ENCODE measurements at places on chromosomes 2 and 18.

GRCh38 chr2:224850081-224850480 lies 133.9 kb upstream of the CCDC195 start:
- H3K27ac ChIP-seq = no peak overlapping the region
- no peak for DNase-seq
- no peaks in the 10 kb centered on the region for H3K4me1 ChIP-seq

DNA sequence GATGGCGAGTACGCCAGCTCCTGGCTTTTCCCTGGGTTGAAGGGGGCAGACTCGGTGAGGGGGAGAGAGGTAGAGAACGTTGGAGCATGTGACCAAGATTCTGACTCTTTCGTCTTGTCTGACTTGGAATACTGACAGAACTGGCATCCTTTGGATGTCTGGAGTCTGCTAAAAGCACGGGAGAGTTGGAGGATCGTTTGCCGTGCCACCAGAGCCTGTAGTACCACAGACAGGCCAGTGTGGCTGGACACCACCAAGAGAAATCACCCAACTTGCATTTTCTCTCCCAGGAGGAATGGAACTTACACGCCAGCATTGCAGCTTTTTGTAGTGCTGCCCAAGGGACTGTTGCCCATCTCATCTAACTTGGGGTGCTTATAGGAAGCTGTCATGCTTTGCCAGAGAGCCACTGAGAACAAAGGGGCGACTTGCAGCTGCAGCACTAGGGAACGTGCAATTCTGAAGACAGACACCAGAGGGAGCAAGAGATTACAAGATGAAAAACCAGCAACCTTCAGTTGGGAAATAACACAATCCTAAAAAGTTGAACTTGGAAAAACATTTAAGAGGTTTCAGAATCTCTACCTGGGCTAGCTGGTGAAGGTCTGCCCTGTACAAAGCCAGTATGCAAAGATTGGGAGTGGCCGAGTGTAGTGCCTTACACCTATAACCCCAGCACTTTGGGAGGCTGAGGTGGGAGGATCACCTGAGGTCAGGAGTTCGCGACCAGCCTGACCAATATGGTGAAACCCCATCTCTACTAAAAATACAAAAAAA lies 24.1 kb downstream of the PSMG2 start:
- H3K36me3 ChIP-seq = peaks cover 18% of the 10 kb centered on the region
- no peaks in the 10 kb centered on the region for H3K27me3 ChIP-seq
- no peak overlapping the region for H3K27ac ChIP-seq
- peaks cover 17% of the 10 kb centered on the region for H3K4me1 ChIP-seq
- no peak overlapping the region for H3K4me3 ChIP-seq
- peak; percentile 46 for DNase-seq

DNA sequence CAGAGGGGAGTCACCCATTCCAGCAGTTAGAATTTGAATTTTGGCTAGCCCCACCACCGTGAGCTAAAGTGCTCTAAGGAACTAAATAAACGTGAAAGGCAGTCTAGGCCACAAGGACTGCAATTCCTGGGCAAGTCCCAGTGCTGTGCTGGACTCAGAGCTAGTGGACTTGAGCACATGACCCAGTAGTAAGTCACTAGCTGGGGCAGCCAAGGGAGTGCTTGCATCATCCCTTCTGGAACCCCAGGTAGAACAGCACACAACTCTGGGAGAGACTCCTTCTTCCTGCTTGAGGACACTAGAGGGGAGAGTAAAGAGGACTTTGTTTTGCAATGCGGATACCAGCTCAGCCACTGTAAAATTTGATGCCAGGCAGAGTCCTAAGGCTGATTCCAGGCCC lies 672.2 kb downstream of the CPS1 start:
- H3K27ac ChIP-seq = no peak overlapping the region
- no peak overlapping the region for H3K4me3 ChIP-seq
- no peaks in the 10 kb centered on the region for H3K27me3 ChIP-seq

DNA sequence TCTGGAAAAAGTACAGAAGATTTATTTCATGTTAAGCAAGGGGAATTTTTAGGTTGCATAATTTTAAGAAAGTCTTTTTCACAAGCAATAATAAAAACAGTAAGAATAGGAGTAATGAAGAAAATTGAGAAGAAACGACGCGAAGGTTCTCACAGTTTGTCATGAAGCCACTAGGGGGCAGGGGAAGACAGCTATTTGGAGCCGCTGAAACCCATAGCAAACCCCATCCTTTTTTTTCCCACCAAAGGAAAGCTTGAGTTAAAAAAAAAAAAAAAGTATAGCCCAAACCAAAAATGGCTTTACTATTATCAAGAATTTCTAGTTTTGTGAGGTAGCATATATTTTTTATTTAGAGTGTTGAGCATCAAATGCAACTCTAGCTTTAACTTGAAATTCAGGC lies 300.9 kb downstream of the PHLPP1 start:
- H3K4me1 ChIP-seq = no peaks in the 10 kb centered on the region
- no peak overlapping the region for H3K27ac ChIP-seq
- peak; percentile 30 for DNase-seq
- H3K4me3 ChIP-seq = no peak overlapping the region
- no peaks in the 10 kb centered on the region for H3K36me3 ChIP-seq
- no peaks in the 10 kb centered on the region for H3K27me3 ChIP-seq

DNA sequence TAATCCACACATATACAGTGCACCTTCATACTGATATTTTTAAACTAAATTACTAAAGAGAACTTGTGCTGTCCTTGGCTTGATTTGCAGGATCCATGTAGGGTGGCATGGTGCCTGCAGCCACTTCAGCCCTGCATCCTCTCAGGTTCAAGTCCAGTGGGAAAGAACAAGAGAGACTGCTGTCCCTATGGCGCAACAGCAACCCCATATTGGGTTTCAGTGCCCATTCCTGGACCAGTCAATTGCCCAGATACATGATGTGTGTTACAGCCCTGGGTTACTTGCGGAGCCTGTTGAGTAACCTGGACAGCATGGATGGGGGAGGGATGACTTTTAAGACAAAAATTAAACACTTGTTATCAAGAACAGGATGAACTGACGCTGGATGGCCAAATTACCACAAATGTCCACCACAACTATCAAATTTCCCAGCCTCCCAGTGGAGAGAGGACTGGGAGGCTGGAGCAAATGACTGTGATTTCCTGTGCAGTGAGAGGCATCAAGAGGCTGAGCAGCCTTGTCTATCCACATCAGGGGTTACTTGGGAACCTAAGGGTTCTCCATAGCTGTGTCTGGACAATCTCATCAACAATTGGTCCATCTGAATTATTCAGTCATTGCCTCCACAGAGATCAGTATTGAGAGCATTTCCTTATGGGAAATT lies 162.0 kb downstream of the CAPN13 start:
- 0 out of 2 replicates have a peak, but pooled peaks cover 6% of the 10 kb centered on the region for H3K36me3 ChIP-seq
- H3K4me3 ChIP-seq = no peak overlapping the region
- no peak for DNase-seq

DNA sequence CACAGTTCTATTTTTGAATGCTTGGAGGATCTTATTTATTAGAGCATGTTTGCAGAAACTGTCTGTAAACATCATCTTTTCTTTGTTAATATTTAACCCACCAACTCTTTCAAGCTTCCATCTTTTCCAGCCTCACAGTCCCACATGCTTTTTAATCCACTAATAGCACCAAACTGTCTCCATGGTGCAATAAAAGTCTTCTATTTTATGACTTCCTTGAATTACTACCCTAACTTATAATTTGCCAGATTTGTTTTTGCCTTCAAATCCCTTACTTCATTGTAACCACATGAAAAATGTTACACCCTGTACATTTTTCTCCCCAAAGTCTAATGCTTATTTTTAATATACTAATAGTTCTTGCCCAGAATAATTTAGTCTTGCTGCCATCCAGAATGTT lies 792.6 kb downstream of the PLCL1 start:
- no peaks in the 10 kb centered on the region for H3K27me3 ChIP-seq
- H3K4me1 ChIP-seq = no peaks in the 10 kb centered on the region

GRCh38 chr2:8306530-8307351 lies 375.1 kb upstream of the ID2 start:
- H3K4me3 ChIP-seq = no peak overlapping the region
- DNase-seq = no peak
- no peaks in the 10 kb centered on the region for H3K4me1 ChIP-seq
- H3K27ac ChIP-seq = no peak overlapping the region

DNA sequence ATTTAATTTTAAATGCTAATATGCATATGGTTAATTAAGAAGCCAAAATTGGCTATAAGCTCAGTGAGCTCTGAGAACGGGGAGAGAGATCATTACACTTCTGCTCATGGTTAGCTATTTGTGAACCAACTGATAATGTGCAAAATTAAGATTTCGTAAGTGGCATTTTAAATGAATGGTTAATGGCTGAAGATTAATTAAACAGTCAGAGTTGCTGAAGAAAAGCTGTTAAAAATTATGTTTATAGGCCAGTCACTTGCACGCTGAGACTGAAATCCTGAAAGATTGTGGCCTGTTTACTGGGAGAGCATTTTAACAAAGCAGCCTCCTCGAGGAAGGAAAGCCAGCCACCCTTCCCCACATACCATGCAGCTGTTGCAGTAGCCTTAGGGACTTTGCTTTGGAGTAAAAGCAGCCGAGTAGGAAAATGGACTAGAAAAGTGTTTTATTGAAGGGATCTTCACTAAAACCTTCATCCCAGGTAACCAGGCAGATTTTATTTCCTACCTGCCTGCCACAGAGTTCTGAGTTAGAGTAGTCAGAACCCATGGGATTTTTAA lies 218.8 kb upstream of the NRP2 start:
- no peaks in the 10 kb centered on the region for H3K27me3 ChIP-seq
- no peak overlapping the region for H3K27ac ChIP-seq
- H3K36me3 ChIP-seq = no peaks in the 10 kb centered on the region
- H3K4me1 ChIP-seq = no peaks in the 10 kb centered on the region

GRCh38 chr2:19114754-19115231 lies 243.6 kb downstream of the OSR1 start:
- no peak overlapping the region for H3K4me3 ChIP-seq
- H3K4me1 ChIP-seq = no peaks in the 10 kb centered on the region
- H3K27ac ChIP-seq = no peak overlapping the region
- DNase-seq = no peak
- no peaks in the 10 kb centered on the region for H3K27me3 ChIP-seq

DNA sequence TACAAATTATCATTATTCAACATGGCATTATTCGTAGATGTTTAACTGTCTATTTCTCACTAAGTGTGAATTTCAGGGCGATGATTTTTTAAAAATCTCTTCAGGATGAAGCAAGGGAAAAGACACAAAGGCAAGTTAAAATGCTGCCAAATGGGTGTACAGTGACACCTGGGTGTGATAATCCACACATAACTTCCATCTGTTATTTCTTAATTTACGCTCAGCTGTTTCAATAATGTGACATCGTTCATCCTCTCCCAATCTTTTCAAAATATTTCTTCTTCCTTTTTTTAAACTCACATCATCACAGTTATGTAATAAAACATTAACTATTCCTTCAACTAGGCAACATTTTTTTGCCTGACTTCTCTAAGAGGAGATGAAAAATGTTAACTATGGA lies 10.6 kb downstream of the PDE1A start:
- no peaks in the 10 kb centered on the region for H3K4me1 ChIP-seq
- no peak overlapping the region for H3K4me3 ChIP-seq
- no peaks in the 10 kb centered on the region for H3K36me3 ChIP-seq
- H3K27ac ChIP-seq = no peak overlapping the region
- DNase-seq = no peak

GRCh38 chr2:159090514-159091201 lies 122.2 kb downstream of the TANC1 start:
- peaks cover 4% of the 10 kb centered on the region for H3K36me3 ChIP-seq
- no peak for DNase-seq
- H3K27me3 ChIP-seq = no peaks in the 10 kb centered on the region
- H3K4me3 ChIP-seq = no peak overlapping the region

DNA sequence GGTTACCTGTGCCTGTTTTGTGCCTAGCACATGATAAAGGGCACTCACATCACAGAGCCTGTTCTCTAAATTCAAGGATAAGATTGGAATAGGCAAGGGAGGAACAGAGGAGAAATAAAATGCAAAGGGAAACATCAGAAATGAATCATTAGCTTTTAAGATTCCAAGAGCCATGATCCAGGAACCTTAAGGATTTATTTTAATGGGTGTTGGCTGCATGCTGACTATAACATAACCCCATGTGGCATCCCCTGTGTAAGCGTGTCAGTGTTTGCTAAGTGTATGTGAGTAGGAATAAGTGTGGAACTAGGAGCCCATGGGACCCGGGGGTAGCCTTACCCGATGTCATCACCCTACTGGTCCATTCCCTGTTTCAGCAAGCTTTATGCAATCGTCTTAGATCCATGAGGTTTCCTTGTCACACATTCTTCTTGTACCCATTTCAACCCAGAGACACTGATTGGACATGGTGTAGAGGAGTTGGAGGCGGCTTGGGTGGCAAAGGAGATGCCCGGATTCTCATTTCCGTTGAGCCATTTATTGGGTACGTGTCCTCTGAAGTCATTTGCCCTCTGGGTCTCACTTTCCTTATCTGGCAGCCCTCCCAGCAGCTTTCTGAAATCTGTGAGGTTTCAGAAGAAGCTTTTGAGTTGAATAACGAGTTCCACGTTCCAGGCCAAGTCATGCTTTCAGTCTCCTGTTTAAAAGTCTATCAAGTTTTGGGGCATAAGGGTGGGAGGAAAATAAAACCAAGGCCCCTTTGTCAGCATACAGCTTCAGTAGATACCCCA lies 117.0 kb downstream of the MGAT5 start:
- no peak overlapping the region for H3K4me3 ChIP-seq
- no peaks in the 10 kb centered on the region for H3K27me3 ChIP-seq
- no peaks in the 10 kb centered on the region for H3K36me3 ChIP-seq
- H3K27ac ChIP-seq = no peak overlapping the region
- H3K4me1 ChIP-seq = no peaks in the 10 kb centered on the region
- no peak for DNase-seq

DNA sequence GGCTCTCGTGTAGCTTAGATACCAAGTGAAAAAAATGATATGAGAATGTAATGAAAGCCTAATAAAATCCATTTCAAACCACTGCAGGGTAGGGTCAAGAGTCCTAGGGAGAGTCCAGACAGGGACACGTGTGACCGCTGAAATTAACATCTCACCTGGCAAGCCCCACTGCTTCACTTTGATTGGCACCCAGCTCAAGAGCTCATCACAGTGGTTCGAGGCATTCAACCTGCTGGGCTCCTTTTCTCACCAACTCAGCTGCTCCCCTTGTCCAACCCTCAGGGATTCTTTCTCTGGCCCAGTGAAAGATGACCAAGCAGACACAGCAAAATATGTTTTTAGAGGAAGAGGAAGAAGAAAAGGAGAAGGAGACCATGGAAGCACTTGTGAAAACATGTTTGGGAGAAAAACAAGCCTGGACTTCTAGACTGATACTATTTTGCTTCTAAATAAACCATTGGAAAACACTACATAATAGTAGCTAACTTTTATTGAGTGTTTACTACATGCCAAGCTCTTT lies 49.2 kb upstream of the CREB1 start:
- H3K27me3 ChIP-seq = no peaks in the 10 kb centered on the region
- no peak overlapping the region for H3K4me3 ChIP-seq
- no peak overlapping the region for H3K27ac ChIP-seq
- no peak for DNase-seq

GRCh38 chr18:57533006-57533867 lies 53.3 kb downstream of the FECH start:
- no peaks in the 10 kb centered on the region for H3K36me3 ChIP-seq
- H3K27ac ChIP-seq = no peak overlapping the region
- no peaks in the 10 kb centered on the region for H3K27me3 ChIP-seq
- no peak overlapping the region for H3K4me3 ChIP-seq
- no peaks in the 10 kb centered on the region for H3K4me1 ChIP-seq

GRCh38 chr18:58558471-58558870 lies 70.4 kb downstream of the ALPK2 start:
- DNase-seq = no peak
- H3K4me1 ChIP-seq = no peaks in the 10 kb centered on the region
- H3K4me3 ChIP-seq = no peak overlapping the region
- H3K36me3 ChIP-seq = no peaks in the 10 kb centered on the region
- no peaks in the 10 kb centered on the region for H3K27me3 ChIP-seq

GRCh38 chr2:132424526-132425121 lies 8.0 kb downstream of the GPR39 start:
- no peak overlapping the region for H3K4me3 ChIP-seq
- no peaks in the 10 kb centered on the region for H3K27me3 ChIP-seq
- peaks cover 88% of the 10 kb centered on the region for H3K4me1 ChIP-seq
- peak; percentile 85 for DNase-seq
- peak overlapping the region; percentile 14 for H3K27ac ChIP-seq

Measured in PC-9 (cell line).